Heart right ventricle (tissue), 16 donors: ENCODE measurements at places on chromosomes 1 and 21. TPM values are rescaled to one million over a fixed set of nuclear protein-coding genes. Genes with fewer than 3 reads are reported as not detected.

DNA sequence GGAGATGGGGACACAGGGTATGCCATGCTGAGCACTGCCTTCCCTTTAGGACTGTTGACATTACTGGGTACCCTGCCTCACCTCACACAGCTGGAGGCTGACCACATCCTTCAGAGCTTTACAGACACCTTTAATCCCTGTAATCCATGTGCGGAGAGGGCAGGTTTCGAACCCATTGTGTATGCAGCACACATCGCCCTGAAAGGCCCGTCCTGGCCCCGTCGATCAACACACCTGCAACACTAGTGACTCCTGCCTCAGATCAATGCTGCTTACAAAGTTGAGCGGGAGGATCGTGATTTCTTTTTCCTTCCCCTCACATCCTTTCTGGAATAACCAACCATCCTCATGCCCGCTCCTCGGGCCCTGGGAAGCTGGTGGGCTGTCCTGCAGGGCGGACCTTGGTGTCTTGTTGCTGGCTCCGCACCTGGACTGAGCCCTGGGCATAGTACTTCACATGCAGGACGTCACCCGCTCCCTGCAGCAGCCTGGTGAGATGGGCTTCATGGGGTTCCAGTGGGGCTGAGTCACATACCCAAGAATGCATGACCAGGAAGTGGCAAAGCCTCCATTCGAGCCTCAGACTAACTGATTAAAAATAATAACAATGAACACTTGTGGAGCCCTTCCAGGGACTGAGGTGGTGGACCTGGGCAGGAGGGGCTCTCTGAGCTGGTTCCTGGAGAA, 403.6 kb downstream of the PTPRU start:
- no peaks in the 10 kb centered on the region for H3K36me3 ChIP-seq
- no peaks in the 10 kb centered on the region for H3K4me1 ChIP-seq
- DNase-seq = no peak
- no peak overlapping the region for H3K27ac ChIP-seq
- H3K27me3 ChIP-seq = no peaks in the 10 kb centered on the region

- H3K27ac ChIP-seq = no peak overlapping the region
- no peaks in the 10 kb centered on the region for H3K27me3 ChIP-seq
- H3K4me3 ChIP-seq = no peak overlapping the region
- no peak for DNase-seq
Observed at GRCh38 chr1:43255438-43256210, 14.2 kb upstream of the TMEM125 start.

DNA sequence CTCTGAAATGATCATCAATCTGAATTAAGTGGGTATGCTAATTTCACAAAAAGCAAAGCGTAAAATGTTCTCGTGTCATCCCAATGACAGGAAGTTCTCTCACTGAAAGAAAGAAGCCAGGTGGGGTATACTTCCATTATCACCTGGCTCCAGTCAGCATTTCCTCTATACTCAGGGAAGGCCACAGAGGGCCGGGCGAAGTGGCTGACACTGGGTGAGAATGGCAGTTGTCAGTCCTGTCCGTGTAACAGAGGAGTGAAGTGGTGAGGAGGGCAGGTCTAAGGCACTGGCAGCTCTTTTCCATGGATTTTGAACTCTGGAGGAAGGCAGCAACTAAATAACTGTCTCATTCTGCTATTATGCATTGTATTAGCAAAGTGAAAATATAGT, 60.4 kb downstream of the CAPN2 start:
- H3K4me1 ChIP-seq = peaks cover 74% of the 10 kb centered on the region
- no peak for DNase-seq
- H3K4me3 ChIP-seq = no peak overlapping the region
- no peaks in the 10 kb centered on the region for H3K36me3 ChIP-seq

KCNJ9 gene
- polyA plus RNA-seq = not detected

- peaks cover 29% of the 10 kb centered on the region for H3K27me3 ChIP-seq
- H3K4me1 ChIP-seq = peaks cover 9% of the 10 kb centered on the region
- H3K4me3 ChIP-seq = no peak overlapping the region
- DNase-seq = no peak
Observed at GRCh38 chr21:45254460-45254930, 33.2 kb downstream of the POFUT2 start.
